M059J (cell line): ENCODE measurements at places on chromosomes 1 and 21. TPM values are rescaled to one million over a fixed set of nuclear protein-coding genes. Genes with fewer than 3 reads are reported as not detected.

The KIF26B gene
- total RNA-seq, result 0.22 and 1.1 TPM in 2 replicates

The SRRM1 gene
- total RNA-seq, result 29.3 and 47.6 TPM in 2 replicates

The UTS2 gene
- 0.05 TPM in 1 of 2 replicates, not detected in the other for total RNA-seq

The ZMYM4 gene
- 20.1 and 36.1 TPM in 2 replicates for total RNA-seq

The DNALI1 gene
- 0.49 and 1.9 TPM in 2 replicates for total RNA-seq

The PCSK9 gene
- 1.7 and 3.0 TPM in 2 replicates for total RNA-seq

The TTLL10 gene
- not detected in 2 replicates for total RNA-seq

The MACO1 gene
- 16.0 and 23.5 TPM in 2 replicates for total RNA-seq

The SPRR2A gene
- total RNA-seq, result not detected in 2 replicates

The PHC2 gene
- total RNA-seq, result 106 and 128 TPM in 2 replicates

The LRRC3 gene
- not detected in 2 replicates for total RNA-seq

The OLIG2 gene
- not detected in 2 replicates for total RNA-seq

The DNM3 gene
- total RNA-seq, result 2.1 and 3.1 TPM in 2 replicates

The C1orf141 gene
- not detected in 2 replicates for total RNA-seq

The SGIP1 gene
- 3.9 and 5.8 TPM in 2 replicates for total RNA-seq

The CYP4B1 gene
- total RNA-seq, result not detected in 2 replicates

The TBX15 gene
- total RNA-seq, result 1.5 and 2.9 TPM in 2 replicates

The HRNR gene
- total RNA-seq, result not detected in 2 replicates

The ANKRD45 gene
- 1.2 and 3.2 TPM in 2 replicates for total RNA-seq

The CFAP45 gene
- total RNA-seq, result 0.20 and 1.0 TPM in 2 replicates

The F13B gene
- not detected in 2 replicates for total RNA-seq

The PPP2R5A gene
- 22.9 and 23.1 TPM in 2 replicates for total RNA-seq

The EVA1B gene
- total RNA-seq, result 35.8 and 44.5 TPM in 2 replicates

The IQGAP3 gene
- 23.7 and 40.5 TPM in 2 replicates for total RNA-seq

The S100A12 gene
- not detected in 2 replicates for total RNA-seq

The NFASC gene
- 17.6 and 24.1 TPM in 2 replicates for total RNA-seq

The BNIPL gene
- 0.10 and 0.17 TPM in 2 replicates for total RNA-seq

The LCE1C gene
- total RNA-seq, result not detected in 2 replicates

The S100A5 gene
- not detected in 2 replicates for total RNA-seq

The TMEM9 gene
- 129 and 147 TPM in 2 replicates for total RNA-seq

The KCNA2 gene
- not detected in 2 replicates for total RNA-seq

The CD2 gene
- total RNA-seq, result not detected in 2 replicates
